ENCODE measurements at places on chromosomes 5 and 9.

- DNase-seq, result no peak
Measured at GRCh38 chr9:91298311-91298710, 63.4 kb downstream of the AUH start.

- DNase-seq, result no peak
Measured at GRCh38 chr5:168366116-168366515, 74.7 kb downstream of the WWC1 start.

DNA sequence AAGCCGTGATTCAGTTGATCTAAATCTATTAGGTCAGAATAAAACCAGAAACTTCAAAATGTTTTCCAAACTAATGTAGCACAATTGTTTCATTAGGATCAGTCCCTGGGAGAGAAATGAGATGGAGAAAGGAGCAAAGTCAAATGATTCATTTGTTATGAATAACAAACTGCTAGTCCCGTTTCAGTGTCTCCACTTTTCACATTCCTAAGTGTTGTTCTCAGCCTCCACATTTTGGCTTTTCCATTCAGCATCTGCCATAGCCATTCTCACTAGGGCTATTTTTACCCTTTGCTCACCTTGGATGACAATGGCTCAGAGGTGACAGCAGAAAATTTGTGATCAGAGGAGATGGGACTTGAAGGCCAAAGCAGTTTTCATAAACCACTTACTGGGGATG, 314.1 kb upstream of the KIF2A start:
- DNase-seq, result no peak

DNA sequence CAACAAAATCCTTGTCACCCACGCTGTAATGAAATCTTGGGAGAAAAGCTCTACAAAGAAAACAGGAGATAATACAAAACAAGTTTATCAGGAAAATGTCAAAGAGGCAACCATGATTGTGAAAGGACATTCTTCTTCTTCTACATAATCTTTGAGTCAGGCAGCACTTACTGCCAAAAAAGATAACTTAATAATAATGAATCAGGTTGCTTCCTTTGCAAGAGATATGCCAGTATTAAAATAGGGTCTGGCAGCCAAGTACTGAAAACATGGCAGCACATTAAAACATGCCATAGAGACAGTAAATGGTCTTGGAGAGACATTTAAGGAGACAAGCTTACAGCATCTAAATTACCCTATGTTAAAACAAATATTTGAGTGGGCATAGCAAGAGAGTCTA, 1573.4 kb downstream of the EFNA5 start:
- DNase-seq, result no peak

DNA sequence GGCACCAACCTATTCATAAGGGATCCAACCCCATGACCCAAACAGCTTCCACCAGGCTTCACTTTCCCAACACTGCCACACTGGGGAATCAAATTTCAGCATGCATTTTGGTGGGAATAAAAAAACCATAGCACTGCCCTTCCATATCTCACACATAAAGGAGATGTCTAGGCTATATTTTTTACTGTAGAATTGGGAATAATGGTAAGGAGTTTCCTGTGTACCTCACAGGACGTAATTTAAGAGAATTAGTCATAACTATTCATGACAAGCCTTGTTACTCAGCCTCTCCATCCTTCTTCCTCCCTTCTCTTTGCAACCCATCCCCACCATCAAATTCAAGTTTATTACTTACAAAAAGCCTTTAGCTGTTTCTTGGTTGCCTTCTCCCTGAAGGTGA, 352.1 kb downstream of the MLLT3 start:
- no peak for DNase-seq

GRCh38 chr5:25448190-25448621, 803.4 kb upstream of the CDH10 start:
- no peak for DNase-seq

GRCh38 chr5:128774605-128775004, 190.7 kb upstream of the SLC27A6 start:
- no peak for DNase-seq
